Activated B cell treated with CpG ODN at 0.5 μM for 24 hours (primary cell): ENCODE measurements at places on chromosomes 12 and 14. TPM values are rescaled to one million over a fixed set of nuclear protein-coding genes. Genes with fewer than 3 reads are reported as not detected.

CFAP251 gene
- 0.91 and 1.2 TPM in 2 replicates for total RNA-seq

DNA sequence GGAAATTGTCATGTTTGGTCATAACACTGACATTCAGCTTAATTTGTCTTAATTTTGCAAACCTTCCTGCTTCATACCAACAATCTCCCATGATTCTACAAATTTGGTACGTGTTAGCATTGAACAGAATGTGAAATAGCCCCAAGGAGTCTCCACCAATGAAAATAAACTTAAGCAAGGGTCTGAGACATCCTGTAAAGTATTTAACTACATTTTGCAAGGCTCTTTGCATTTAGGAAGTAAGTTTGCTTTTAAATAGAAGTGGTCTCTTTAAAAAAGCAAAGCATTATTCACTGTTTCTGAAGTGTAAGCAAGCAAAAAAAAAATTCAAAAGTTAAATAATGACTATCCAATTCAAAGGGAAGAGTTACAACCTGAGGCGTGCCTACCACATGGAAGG is 79.9 kb downstream of the WASHC3 start:
- no peak for DNase-seq
- H3K4me1 ChIP-seq: no peaks in the 10 kb centered on the region
- H3K27me3 ChIP-seq: peaks cover 2% of the 10 kb centered on the region

DNA sequence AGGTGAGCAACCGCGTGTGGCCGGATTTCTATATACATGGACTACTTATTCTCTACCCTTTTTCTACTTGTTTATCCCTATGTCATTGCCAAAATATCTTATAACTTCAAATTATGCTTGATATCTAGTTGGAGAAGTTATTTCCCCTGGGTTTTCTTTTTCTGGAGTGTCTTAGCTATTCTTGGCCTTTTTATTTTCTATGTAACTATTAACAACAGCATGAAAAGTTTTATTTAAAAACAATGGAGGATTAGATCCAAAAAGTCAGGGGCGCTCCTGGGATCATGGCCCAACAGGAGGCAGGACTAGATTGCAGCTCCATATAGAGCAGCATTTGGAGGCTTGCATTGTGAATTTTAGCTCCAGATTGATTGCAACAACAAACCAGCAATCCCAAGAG is 8.6 kb upstream of the STRAP start:
- no peak overlapping the region for H3K4me3 ChIP-seq
- H3K27ac ChIP-seq: no peak overlapping the region
- no peaks in the 10 kb centered on the region for H3K27me3 ChIP-seq

TAS2R14 gene
- 2.9 and 3.1 TPM in 2 replicates for total RNA-seq

- H3K4me3 ChIP-seq: no peak overlapping the region
- H3K27me3 ChIP-seq: no peaks in the 10 kb centered on the region
Measured at GRCh38 chr12:93151079-93151762, 222.1 kb upstream of the EEA1 start.

PRICKLE1 gene
- 4.5 and 5.4 TPM in 2 replicates for total RNA-seq

DNA sequence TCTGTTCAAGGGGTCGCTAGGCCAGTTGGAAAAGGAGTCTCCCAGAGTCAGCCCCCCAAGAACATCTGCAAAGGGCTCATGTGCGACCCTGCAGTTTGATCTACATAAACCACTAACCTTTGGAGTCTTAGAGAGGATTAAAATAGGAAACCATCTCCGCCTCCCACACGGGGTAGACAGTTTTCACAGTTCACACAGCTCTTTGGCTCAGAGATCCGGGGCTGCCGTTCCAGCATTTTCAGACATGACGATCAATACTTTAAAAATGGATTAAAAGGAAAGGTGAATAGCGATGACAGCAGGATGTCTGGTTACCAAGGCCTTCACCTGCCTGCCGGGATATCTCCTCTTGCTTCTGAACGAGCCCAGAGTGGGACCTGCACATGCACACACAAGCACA is 59.8 kb upstream of the BCL11B start:
- no peak overlapping the region for H3K4me3 ChIP-seq
- DNase-seq: no peak
- H3K27me3 ChIP-seq: no peaks in the 10 kb centered on the region
- H3K27ac ChIP-seq: no peak overlapping the region

DNA sequence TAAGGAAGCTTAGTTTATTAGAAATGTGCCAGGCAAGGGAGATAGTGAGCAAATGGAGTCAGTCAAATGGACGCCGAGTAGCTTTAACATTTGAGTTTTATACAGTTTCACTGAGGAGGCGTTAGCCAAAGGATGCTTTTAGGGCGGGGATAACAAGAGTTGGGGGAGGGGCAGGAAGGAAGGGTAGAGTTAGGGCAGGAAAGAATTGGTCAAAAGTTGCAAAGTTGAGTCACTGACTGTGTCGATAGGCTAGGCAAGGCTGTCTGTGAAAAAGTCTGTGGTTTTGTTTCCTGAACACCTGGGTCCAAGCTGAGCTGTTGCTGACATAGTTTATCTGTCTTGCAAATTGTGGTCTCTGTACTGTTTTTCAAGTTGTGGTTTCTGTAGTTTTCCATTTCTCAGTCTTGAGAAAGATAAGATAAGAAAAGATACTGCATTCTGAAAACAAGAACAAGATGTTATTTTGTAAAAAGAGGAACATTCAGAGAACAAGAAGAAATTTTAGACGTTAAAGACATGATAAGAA is 62.6 kb upstream of the RESF1 start:
- H3K27me3 ChIP-seq: no peaks in the 10 kb centered on the region
- peak overlapping the region; percentile 96 for H3K27ac ChIP-seq
- H3K36me3 ChIP-seq: peaks cover 39% of the 10 kb centered on the region
- DNase-seq: peak; percentile 58

GRCh38 chr12:62917926-62918325 is 17.0 kb downstream of the PPM1H start:
- no peak overlapping the region for H3K4me3 ChIP-seq
- no peak overlapping the region for H3K27ac ChIP-seq
- no peaks in the 10 kb centered on the region for H3K36me3 ChIP-seq
- H3K27me3 ChIP-seq: peaks cover 3% of the 10 kb centered on the region

TAMALIN gene
- 47.6 and 52.8 TPM in 2 replicates for total RNA-seq

DNA sequence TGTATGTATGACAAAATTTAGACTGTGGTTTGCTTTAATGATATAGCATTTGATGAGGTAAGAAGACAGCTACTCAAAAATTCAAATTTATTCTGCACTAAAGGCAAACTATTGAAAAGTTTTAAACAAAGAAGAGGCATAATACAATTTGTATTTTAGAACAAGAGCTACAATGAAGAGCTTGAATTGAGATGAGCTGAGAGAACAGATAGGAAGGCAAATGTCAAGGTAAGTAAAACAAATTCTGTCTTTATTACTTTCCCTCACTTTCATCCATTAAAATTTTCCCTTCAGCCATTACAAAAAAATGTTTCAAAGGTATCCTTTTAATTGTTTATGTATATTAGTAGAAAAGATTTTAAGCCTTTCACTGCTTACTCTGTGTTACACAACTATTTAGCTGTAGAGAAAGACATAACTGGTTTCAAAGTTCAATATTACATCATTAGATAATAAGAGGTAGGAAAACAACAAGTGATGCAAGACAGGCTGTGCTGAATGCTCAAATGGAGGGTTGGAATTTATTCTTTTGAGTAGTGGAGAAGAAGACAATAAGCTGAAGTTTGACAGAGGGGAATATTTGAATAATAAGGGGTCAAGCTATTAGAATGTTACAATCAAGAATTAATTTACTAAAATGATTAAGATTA is 1334.1 kb downstream of the FSCB start:
- no peaks in the 10 kb centered on the region for H3K36me3 ChIP-seq
- DNase-seq: no peak
- no peak overlapping the region for H3K4me3 ChIP-seq
- H3K27ac ChIP-seq: no peak overlapping the region

DNA sequence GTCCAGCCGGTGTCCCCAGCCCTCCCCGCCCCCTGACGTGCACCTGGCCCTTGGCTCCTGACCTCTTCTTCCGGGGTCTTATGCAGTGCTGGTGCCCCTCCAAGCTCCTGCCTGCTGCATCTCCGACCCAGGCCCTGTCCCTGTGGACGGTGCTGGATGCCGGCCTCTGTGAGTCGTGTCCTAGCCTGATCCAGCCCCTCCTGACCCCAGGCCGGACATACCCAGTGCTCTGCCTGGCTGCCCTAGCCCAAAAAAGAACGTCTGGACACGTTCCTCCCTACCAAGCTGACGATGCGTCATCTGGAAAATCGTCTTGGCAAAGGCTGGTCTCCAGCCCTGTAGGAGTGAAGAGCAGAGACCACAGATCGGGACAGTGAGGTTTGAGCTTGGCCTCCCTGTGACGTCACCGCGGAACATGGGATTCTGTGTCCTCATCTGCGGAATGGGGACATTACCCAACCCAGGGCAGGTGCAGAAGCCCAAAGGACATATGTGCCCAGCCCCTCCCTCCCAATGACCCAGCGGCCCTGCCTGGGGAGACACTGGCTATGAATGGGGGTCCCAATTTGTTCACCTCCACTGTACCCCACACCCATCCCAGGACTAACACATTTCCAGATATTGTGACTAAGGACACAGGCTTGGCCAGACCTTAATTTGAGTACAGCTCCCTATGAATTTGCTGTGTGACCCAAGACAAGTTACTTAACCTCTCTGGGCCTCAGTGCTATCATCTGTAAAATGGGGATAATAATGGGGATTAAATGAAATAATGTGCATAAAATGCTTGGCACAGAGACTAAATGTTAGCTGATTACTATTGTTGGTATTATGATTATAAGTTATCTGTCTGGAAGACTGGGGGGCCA is 51.0 kb upstream of the BCL11B start:
- H3K27me3 ChIP-seq: no peaks in the 10 kb centered on the region
- DNase-seq: no peak
- H3K4me3 ChIP-seq: no peak overlapping the region
- no peak overlapping the region for H3K27ac ChIP-seq
- H3K4me1 ChIP-seq: no peaks in the 10 kb centered on the region

PDE3A gene
- not detected in 2 replicates for total RNA-seq

GRCh38 chr12:27780612-27781408 is 774 bp upstream of the MANSC4 start:
- no peak for DNase-seq
- H3K4me3 ChIP-seq: peak overlapping the region; percentile 82
- H3K27me3 ChIP-seq: no peaks in the 10 kb centered on the region
- peaks cover 8% of the 10 kb centered on the region for H3K36me3 ChIP-seq
- peak overlapping the region; percentile 70 for H3K27ac ChIP-seq

OR4E2 gene
- not detected in 2 replicates for total RNA-seq

GRCh38 chr12:40055228-40055579 is 50.7 kb downstream of the SLC2A13 start:
- no peak for DNase-seq
- H3K27ac ChIP-seq: no peak overlapping the region
- H3K36me3 ChIP-seq: no peaks in the 10 kb centered on the region
- H3K4me1 ChIP-seq: no peaks in the 10 kb centered on the region
- no peak overlapping the region for H3K4me3 ChIP-seq

DNA sequence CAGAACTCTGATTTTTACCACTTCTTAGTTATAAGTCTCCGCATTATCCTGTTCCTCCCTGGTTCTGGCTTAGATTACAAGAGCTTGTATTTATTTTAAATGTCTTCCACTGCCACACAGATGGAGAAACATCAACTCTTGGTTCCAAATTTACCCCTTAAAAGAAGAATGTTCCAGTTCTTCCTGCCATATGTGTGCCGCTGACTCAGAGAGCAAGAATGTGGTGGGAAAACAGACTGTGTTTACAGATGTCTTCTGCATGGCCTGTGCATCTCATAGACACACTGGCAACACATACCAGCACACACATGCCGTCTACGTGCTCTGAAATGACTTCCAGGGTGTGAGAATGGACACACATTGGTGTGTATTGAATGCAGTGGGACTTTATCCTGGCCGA is 383.0 kb downstream of the LRIG3 start:
- no peak overlapping the region for H3K4me3 ChIP-seq
- no peaks in the 10 kb centered on the region for H3K36me3 ChIP-seq
- no peak for DNase-seq
- H3K4me1 ChIP-seq: no peaks in the 10 kb centered on the region
- H3K27me3 ChIP-seq: peaks cover 2% of the 10 kb centered on the region

- H3K27ac ChIP-seq: peak overlapping the region; percentile 88
- H3K36me3 ChIP-seq: no peaks in the 10 kb centered on the region
Measured at GRCh38 chr14:102764220-102764671, 13.0 kb upstream of the TRAF3 start.

- no peaks in the 10 kb centered on the region for H3K27me3 ChIP-seq
- no peak overlapping the region for H3K27ac ChIP-seq
- H3K4me3 ChIP-seq: no peak overlapping the region
- DNase-seq: no peak
- peaks cover 24% of the 10 kb centered on the region for H3K4me1 ChIP-seq
Measured at GRCh38 chr12:124797321-124797720, 66.3 kb downstream of the SCARB1 start.

GRCh38 chr12:113397497-113398197 is 6.0 kb downstream of the SDS start:
- H3K27me3 ChIP-seq: peaks cover 14% of the 10 kb centered on the region
- H3K36me3 ChIP-seq: no peaks in the 10 kb centered on the region
- H3K27ac ChIP-seq: no peak overlapping the region
- H3K4me3 ChIP-seq: no peak overlapping the region

SLCO1B1 gene
- not detected in 2 replicates for total RNA-seq

GRCh38 chr14:104114421-104115130 is 23.8 kb upstream of the KIF26A start:
- peaks cover 25% of the 10 kb centered on the region for H3K27me3 ChIP-seq
- DNase-seq: no peak
- no peak overlapping the region for H3K27ac ChIP-seq

GRCh38 chr12:42779186-42779859 is 189.8 kb upstream of the PRICKLE1 start:
- H3K4me3 ChIP-seq: no peak overlapping the region
- H3K27me3 ChIP-seq: peaks cover 2% of the 10 kb centered on the region
- no peak for DNase-seq
- H3K36me3 ChIP-seq: no peaks in the 10 kb centered on the region
- no peak overlapping the region for H3K27ac ChIP-seq
- no peaks in the 10 kb centered on the region for H3K4me1 ChIP-seq

DNA sequence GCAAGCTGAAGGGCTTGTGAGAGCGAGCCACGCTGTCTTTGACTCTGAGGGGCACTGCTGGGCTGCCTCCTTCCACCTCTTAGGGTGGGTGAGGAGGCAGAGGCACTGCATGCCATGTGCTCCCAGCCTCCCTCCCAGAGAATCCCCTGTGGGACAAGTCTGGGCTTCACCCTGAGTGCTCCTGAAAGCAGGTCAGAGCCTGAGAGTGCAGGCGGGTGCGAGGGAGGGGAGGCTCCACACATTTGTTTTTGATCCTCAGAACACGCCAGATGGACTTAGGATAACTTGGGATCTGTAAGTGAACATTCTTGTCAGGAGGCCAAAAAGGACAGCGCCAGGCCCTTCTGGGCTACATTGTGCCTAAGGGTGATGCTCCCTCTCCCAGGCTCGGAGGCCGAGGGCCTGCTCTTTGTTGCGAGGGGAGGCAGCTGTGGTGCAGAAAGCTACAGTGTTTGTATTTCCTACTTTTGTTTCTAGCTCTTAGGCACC is 155.4 kb downstream of the TMX1 start:
- DNase-seq: no peak
- no peaks in the 10 kb centered on the region for H3K4me1 ChIP-seq
- no peak overlapping the region for H3K4me3 ChIP-seq
- H3K36me3 ChIP-seq: no peaks in the 10 kb centered on the region
- H3K27me3 ChIP-seq: peaks cover 3% of the 10 kb centered on the region
- H3K27ac ChIP-seq: no peak overlapping the region
